ENCODE measurements at places on chromosomes 1 and 21.

- DNase-seq, result peak; percentile 88
Measured at GRCh38 chr1:234564035-234565029, 45.6 kb downstream of the IRF2BP2 start.

- DNase-seq, result peak; percentile 88
Measured at GRCh38 chr1:246588159-246588721, 22.0 kb downstream of the CNST start.

DNA sequence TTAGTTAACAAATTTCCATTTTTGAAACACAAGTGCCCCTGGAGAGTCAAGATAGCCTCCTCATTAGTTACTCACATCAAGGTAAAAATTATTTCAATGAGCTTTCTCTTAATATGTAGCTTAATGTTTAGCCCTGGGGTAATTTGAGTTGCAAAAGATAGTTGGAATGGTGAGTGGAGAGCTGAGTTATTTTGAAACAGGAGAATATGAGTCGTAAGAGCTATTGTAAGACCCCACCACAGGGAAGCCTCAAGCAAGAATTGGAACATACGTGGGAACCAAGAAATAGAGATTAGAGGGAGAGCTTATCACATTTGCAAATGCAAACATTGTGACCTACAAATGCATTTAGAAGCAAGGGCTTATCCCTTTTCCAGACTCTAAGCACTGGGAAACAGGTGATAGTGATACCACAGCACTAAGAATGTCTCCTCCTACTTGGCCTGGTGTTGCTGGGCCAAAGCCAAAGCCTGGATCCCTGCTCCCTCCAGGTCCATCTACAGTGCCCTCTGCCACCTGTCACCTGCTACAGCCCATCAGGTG lies 635.1 kb downstream of the PTPRC start:
- peak; percentile 80 for DNase-seq

- no peak for DNase-seq
Measured at GRCh38 chr1:114627107-114627506, 42.7 kb downstream of the DENND2C start.

DNA sequence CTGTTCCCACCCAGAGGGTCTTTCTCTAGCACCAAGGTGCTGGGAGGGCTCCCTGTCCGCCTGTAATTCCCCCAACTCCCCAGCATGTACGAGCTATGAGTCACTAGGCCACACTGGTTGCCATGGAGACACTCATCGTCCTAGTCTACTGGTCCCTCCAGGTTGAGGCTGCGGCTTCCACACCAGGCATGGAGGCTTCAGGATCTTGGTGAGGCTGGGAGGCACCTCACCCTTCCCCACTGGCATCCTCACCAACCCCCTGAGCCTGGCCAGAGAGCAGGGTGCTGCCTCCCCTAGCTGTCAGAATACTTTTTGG lies 75.6 kb upstream of the KAZN start:
- peak; percentile 82 for DNase-seq

GRCh38 chr21:42594616-42595282 lies 58.7 kb upstream of the PDE9A start:
- no peak for DNase-seq

GRCh38 chr1:31592132-31592531 lies 15.8 kb downstream of the TINAGL1 start:
- DNase-seq, result no peak

GRCh38 chr1:82783044-82783443 lies 982.3 kb downstream of the ADGRL2 start:
- no peak for DNase-seq

GRCh38 chr21:36113647-36114428 lies 21.0 kb upstream of the CBR3 start:
- no peak for DNase-seq

- no peak for DNase-seq
Measured at GRCh38 chr1:51302270-51302669, 28.1 kb downstream of the TTC39A start.

- no peak for DNase-seq
Measured at GRCh38 chr1:116911188-116911553, 1.5 kb downstream of the PTGFRN start.

- DNase-seq, result peak; percentile 63
Measured at GRCh38 chr1:9881838-9882249, 28.2 kb downstream of the CTNNBIP1 start.

GRCh38 chr1:153563483-153563901 lies 2.2 kb downstream of the S100A2 start:
- DNase-seq, result no peak

DNA sequence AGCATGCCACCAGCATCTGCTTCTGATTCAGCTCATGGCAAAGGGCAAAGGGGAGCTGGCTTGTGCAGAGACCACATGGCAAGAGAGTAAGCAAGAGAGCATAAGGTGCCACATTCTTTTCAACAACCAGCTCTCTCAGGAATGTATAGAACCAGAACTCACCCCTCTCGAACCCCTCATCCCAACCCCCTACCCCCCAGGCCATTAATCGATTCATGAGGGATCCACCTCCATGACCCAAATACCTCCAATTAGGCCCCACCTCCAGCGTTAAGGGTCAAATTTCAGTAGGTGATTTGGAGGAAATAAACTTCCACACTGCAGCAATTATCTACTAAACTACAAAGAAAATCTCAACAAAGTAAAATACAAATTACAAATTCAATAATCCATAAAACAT lies 32.2 kb upstream of the LRRC7 start:
- no peak for DNase-seq

DNA sequence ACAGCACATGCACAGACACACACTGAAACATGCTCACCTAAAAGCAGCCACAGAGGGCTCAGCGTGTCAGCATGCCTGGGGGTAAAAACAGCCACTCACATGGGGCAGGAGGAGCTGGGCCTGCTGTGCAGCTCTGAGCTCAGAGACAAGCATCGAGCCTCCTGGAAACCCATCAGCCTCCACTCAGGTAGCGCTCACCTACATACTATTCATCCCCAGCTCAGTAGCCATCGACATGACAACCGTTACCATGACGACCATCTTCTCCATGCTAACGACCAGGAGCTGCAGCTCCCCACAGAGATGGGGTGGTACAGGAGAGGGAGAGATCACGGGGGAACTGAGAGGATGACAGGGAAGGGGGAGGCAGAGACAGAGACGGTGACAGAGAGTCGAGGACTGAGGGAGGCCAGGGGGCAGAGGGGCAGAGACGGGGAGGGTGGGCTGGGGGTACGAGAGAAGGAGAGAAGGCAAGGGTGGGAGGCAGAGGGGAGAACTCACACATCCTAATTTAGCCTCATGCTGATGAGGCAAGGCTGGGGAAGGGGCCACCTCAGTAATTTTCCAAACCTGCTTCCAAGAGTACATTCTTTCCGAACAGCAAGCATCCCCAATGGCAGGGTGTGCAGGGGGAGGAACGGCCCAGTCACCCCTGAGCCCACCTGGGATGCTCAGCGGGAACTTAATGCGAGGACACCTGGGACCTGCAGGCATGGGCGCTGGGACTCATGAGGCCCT lies 28.4 kb downstream of the SDC3 start:
- no peak for DNase-seq

DNA sequence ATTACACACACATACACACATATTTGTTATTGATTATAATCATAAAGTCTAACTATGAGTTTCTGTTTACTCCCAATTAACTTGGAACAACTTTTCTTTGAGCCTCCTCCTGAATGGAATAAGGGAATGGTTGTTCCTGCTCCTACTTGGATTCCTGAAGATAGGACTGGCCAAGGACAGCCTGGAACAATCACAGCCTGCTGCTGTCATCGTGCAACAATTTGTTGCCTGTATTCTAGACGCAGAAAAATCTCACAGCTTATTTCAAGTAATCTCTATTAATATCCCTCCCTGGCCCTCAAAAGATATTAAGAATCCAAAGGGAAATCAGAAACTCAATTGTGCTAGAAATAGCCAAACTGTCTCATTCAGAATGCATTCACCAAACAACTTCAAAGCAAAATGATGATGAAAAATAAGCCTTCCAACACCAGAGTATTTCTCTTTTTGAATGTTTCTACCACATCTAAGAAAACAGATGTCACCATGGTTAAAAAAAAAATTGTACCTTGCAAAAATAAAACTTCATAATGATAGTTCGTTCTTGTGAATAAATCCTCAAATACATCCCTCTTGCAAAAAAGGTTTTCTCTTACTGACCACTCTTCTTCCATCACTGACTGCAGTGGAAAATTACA lies 30.9 kb downstream of the RCAN1 start:
- no peak for DNase-seq

DNA sequence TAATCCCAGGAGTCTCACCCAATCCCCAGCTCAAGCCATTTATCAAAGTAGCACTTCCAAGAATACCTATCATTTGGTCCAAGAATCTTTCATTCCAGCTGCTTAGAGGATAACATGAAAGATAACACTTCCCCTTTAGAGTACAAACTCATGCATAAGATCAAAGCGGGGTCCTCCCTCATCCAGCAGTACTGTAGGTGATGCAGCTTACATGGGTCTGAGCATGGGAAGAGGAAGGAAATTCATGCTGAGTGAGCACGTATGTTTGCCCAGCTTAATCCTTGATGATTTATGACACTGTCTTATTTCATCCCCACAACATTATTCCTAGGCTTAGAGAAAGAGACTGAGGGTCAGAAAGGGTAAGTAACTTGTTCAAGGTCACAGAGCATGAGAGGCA lies 167.1 kb upstream of the GJB5 start:
- DNase-seq, result no peak

- no peak for DNase-seq
Measured at GRCh38 chr1:207919523-207920170, 8.7 kb upstream of the CD34 start.

GRCh38 chr1:43422995-43423671 lies 30.6 kb downstream of the HYI start:
- no peak for DNase-seq

- DNase-seq, result no peak
Measured at GRCh38 chr1:23174426-23175110, 5.9 kb upstream of the LUZP1 start.

GRCh38 chr1:21911205-21912001 lies 25.7 kb downstream of the HSPG2 start:
- DNase-seq, result no peak

DNA sequence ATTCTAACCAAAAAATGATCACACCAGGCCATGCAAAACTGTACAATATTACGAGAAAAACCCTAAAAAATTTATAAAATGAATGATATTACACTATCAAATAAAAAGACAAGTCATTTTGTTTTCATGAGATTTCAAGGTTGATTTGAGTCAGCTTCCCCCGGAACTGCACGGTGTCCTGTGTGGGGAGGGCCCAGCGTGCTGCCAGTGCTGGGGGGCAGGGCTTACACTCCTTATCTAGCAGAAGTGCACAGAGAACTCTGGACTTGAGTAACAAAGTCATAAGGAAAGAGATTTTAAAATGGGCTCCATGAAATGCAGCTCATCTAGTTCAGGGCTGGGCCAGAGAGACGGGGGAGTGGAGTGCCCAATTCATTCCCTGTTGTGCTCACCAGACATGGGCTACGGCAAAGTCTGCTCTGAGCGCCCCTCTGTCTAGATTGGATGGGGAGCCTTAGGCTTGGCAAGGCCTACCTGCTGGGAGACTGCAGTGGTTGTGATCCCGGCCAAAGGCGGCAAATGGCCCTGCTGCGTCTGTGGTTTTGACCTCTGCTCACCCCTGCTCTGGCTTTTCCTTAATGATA lies 50.1 kb downstream of the COQ8A start:
- DNase-seq, result no peak

DNA sequence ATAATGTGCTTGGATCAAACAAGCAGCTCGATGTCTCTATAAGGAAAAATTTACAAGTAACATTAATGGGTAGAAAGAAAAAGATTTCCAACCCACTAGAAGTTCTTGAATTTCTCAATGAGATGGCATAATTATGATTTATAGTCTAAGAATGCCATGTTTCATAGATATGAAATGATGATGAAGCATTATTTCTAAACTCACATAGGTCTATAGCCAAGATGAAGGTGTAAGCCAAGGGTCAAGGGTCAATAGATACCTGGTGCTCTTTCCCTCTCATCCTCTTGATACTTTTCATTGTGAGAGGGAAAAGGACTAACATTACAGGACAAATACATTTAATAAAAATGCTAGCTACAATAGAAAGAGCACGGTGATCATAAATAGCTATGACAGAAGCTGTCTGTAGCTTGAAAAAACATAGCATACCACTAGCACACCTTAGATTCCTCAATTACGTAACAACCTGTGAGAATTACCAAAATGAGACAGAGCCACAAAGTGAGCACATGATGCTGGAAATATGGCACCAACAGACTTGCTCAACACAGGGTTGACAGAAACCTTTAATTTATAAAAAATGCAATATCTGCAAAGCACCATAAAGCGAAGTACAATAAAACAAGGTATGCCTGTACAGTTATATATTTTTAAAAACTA lies 26.3 kb upstream of the F13B start:
- DNase-seq, result no peak

DNA sequence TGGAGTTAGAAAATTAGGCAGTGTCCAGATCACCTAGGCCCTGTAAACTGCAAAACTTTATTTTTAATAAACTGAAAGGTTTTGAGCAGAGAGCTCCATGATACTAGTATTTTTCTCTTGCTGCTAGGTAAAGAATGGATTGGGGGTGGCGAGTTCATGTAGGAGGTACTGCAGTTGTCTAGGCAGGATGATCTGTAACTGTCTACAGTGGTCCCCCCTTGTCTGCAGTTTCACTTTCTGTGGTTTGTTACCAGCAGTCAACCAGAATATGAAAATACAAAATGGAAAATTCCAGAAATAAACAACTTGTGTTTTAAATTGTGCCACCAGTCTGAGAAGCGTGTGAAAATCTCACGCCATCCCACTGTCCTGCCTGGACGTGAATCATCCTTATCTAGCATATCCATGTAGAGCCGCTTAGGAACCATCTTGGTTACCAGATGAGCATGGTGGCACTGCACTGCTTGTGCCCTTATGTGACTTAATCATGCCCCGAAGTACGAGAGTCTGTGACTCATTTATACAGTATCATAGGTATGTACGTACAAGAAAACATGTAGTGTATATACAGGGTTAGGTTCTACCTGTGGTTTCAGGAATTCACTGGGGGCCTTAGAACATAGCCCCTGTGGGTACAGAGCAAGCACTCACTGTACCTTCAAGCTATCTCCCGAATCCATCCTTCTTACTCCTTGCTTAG lies 94.2 kb downstream of the AHCTF1 start:
- DNase-seq, result peak; percentile 5

DNA sequence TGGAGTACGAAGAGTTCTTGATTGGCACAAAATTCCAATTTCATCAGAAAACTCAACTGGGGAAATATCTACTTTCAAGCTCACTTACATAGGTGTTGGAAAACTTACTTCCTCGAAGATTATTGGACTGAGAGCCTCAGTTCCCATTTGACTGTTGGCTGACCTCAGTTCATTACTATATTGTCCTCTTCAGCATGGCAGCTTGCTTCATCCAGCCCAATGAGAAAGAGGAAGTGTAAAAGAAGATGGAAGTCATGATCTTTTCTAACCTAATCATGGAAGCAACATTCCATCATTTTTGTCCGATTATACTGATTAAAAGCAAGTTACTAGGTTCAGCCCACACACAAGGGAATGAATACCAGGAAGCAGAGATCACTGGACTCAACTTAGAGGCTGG lies 49.4 kb downstream of the HSD3B1 start:
- DNase-seq, result no peak

DNA sequence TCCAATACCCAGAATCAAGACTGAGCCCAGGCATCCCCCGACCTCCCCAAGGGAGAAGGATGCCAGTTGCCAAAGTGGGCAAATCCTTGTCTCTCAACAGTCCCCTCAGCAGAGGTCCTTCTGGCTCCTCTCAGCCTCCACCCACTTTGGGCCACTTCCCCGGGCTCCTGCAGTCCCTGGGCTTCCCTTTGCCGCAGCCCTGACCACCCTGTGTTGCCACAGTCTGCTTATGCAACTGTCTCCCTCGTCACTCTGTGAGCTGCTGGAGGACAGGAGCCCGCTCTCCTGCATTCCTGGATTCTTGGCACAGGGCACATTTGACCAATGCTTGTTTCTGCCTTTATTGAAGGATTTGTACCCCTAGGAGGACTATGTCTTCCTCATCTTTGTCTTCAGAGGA lies 2.9 kb upstream of the LRP8 start:
- no peak for DNase-seq
